ENCODE measurements at places on chromosomes 5 and 9.

DNA sequence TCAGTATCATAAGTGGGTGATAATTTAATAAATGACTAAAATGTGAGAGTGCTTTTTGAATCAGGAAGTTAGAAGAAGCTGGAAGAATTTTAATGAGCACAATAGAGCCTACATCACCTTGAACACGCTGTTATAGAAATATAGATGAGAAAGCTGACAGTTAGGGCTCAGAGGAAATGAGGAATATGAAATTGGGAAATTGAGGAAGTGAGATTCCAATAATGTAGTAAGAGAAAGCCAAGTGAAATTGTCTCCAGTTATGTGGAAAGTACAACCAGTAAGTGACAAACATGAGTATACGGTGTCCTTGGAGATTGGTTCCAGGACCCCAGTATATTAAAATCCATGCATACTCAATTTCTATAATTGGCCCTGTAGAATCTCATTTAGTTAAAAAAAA, 235.9 kb upstream of the FAM174A start:
- no peak for DNase-seq

DNA sequence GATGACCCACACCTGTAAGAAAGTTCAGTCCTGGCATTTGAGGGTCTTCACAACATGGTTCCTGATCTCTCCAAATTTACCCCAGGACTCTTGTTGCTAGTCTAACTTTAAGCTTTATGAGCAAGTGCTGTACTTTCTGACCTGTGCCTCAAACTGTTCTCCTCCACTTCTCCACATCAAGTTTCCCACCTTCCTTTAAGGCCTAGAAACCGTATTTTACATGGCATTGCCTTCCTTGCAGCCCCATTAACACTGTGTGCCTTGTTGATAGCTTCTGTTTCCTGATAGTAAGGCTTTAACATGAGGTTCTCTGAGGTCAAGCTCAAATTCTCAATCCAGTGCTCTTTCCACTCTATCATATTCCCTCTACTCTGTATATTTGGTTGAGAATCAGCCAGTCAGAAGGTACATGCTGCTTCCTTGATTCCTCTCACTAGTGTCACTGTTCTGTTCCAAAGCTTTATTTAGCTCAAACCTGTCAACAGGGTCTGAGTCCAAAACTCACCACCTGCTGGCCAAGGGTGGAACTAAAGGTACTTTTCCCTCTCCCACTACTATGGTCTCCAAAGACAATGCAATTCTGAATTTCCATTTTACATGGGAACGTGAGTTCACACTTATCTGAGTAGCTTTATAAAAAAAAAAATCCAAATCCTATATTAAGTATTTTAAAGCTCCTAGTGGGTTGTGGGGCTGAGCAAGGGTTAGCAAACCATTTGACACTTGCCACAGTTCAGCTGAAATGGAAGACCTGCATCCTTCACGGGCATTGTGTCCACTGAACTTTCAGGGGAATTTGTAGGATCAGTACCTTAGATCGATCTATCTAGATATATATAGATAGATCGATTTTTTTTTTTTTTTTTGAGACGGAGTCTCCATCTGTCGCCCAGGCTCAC, 21.1 kb downstream of the VCP start:
- no peak for DNase-seq

- DNase-seq = no peak
These were observed 194.5 kb downstream of the TRIO start for GRCh38 chr5:14337593-14337992.

DNA sequence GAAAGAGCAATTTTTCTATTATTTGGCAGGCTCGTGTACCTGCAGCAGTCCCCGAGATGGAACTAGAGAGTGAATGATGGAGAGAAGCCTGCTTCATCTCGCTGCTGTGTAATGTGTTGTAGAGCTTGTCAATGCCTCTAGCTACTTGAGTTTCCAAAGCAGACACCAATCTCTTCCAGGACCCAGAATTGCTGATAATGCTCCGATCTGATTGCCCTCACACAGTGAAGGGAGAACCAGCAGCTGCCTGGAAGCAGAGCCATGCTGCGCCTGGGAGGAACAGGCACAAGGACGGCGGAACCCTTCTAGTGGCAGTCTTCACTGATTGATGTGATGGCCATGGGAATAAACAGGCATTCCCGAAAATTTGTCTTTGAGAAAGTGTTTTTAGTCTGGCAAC, 288.0 kb downstream of the ICE1 start:
- no peak for DNase-seq

GRCh38 chr5:1555011-1555807, 31.4 kb upstream of the LPCAT1 start:
- no peak for DNase-seq
